ENCODE measurements at places on chromosomes 11 and 22.
A peak's percentile ranks its signal among the peaks of the same experiment; 100 is the strongest.

DNA sequence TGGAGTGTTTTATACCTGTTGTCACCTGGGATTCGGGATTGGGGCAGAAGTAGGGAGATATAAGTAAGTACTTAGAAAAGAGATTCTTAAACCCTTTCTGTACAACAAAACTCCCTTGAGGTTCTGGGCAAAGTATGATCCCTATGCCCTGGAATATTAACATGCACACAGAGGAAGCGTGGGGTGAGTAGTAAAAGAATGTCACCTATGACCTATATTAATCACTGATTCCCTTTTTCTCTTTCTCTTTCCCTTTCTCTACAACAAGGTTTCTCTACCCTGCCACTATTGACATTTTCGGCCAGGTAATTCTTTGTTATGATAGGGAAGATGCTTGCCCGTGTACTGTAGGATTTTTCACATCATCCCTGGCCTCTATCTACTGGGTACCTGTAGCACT, 209.7 kb upstream of the PLET1 start:
- DNase-seq, result peak; percentile 11

GRCh38 chr11:128789497-128790150, 77.5 kb downstream of the KCNJ1 start:
- no peak for DNase-seq

DNA sequence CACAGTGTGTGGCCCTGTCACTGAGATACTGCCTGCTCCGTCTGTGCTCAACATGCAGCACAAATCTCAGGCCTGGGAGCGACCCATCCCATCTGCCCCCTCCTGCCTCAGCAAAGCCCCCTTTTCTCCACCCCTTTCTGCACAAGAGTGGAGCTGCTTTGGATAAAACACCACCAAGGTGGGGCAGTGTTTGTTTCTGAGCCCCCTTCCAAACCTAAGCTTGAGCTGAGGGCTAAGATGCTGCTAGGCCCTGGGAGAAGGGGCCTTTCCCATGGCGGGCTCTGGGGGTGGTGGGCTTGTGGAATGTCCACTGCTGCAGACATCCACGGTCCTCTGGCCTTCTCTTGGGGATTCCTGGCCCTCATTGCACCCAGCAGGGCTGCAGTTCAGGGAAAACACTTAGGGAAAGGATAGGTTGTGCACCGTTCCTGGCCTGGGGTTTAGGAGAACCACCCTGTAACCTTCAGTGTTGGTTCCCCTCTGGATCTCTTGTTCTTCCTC, 594.1 kb downstream of the TBC1D22A start:
- DNase-seq, result no peak

DNA sequence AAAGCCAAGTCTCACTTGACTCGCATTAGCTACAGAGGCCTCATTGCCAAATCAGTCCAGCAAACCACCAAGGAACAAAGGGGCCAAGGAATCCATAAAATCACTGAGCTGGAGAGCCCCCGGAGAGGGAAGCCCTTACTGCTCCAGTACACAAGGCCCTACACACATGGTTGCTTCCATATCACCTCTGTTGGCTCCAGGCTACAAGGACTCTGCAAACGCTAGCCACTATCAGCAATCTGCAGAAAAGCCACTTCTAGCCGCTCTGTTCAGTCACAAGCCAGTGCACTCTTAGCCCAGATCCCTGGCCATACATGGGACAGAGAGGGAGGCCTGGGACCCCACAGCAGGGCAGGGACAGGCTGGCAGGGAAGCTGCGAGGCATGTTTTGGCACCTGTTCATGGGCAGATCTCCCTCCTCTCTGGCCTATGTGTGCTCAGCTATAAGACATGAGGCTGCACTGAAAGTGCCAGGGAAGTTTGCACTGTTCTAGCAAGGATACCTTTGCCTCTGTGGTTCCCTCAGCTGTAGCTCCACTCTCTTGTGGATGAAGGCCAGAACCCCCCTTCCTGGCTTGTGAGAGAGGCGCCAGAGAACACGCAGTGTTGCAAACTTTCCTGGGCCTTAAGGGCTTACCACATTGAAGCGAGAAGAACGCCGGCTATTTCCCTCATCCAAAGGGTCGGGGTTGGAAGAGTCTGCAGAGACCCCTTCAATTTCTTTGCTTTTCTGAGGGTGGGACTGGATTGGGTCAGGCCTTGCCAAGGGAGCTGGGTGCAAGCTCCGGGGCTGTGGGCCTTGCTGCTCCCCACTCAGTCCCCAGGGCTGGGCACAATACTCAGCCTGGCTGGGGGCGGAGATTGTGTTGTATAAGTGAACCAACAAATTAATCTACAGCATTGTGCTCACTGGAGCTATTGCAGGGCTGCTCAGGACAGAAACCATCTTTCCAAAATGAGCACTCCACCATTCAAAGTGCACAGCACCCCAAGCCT, 108.7 kb upstream of the PITPNB start:
- no peak for DNase-seq

DNA sequence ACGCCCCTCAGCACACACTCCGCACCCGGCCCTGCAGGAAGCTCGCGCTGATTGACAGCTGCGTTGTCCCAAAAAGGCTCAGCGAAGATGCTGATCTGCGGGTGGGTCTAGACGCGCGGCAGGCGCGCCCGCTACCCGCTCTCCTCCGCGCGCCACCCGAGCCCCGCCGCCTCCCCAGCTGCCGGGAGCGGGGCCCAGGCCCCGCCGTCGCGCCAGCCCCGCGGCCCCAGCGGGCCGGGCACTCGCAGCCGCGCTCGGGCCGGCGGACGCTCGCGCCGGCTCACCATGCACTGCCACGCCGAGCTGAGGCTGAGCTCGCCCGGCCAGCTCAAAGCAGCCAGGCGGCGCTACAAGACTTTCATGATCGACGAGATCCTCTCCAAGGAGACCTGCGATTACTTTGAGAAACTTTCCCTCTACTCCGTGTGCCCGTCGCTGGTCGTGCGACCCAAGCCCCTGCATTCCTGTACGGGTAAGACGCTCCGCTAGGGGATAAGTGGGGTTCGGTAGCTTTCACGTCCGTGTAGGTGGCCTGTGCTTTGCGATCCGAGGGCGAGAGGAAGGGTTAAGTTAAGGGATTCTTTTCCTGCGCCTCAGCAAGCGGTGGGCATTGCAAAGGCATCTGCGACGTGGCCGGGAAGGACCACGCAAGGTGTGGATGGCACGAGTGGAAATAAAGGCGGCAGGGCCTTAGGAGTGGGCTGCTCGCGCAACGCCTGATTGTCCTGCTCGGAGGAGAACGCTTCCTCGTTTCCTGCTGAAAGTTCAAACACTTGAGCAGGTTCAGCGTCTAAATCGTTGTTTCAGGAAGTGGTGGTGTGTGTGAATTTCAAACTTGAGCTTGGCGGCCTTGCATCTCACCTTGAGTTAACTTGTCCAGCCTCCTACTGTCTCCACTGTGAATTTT, at the start of gene BARX2:
Gene BARX2, plus strand, starts transcription at position 98 of the 907 bp plus-strand sequence. Its CDS starts 188 bp downstream, at position 286.
- peak; percentile 43 for DNase-seq

DNA sequence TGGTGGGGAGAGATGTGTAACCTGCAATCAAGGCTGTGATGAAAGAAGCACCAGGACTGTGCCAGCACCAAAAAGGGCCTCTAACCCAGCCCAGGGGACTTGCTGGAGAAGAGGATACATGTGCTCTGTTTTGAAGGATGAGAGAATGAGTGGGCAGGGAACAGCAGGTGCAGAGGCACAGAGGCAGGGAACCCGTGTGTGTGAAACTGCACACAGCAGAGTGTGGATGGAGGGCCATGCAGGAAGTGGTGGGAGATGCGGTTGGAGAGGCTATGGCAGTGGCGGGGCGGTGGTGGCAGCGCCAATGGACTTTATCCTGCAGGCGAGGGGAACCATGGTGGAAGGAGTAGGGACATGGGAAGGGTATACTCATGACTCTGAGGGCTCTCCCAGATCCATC, 25.2 kb upstream of the LRRC32 start:
- no peak for DNase-seq
